Testis (tissue), 5 donors: ENCODE measurements at places on chromosomes 4 and X. TPM values are rescaled to one million over a fixed set of nuclear protein-coding genes. Genes with fewer than 3 reads are reported as not detected.

Gene AFF1
- polyA plus RNA-seq = 15.8 TPM

Gene GCNA
- 18.4 TPM for polyA plus RNA-seq

Gene ETDB
- polyA plus RNA-seq = 17.4 TPM

Gene HTR2C
- 0.08 TPM for polyA plus RNA-seq

Gene ADGRG2
- polyA plus RNA-seq = 17.2 TPM

Gene TET2
- polyA plus RNA-seq = 2.8 TPM

Gene UGT2A1
- not detected for polyA plus RNA-seq

Gene EDNRA
- 14.1 TPM for polyA plus RNA-seq

Gene GYPA
- polyA plus RNA-seq = not detected

Gene FAM149A
- polyA plus RNA-seq = 13.8 TPM

Gene PSAPL1
- 11.0 TPM for polyA plus RNA-seq

Gene CFP
- 4.4 TPM for polyA plus RNA-seq

Gene SMARCA5
- 46.2 TPM for polyA plus RNA-seq

Gene KDR
- 8.3 TPM for polyA plus RNA-seq
